CD4-positive, alpha-beta T cell treated with Interleukin-15 for 4 hours (primary cell): ENCODE measurements at places on chromosomes 16 and 17.

DNA sequence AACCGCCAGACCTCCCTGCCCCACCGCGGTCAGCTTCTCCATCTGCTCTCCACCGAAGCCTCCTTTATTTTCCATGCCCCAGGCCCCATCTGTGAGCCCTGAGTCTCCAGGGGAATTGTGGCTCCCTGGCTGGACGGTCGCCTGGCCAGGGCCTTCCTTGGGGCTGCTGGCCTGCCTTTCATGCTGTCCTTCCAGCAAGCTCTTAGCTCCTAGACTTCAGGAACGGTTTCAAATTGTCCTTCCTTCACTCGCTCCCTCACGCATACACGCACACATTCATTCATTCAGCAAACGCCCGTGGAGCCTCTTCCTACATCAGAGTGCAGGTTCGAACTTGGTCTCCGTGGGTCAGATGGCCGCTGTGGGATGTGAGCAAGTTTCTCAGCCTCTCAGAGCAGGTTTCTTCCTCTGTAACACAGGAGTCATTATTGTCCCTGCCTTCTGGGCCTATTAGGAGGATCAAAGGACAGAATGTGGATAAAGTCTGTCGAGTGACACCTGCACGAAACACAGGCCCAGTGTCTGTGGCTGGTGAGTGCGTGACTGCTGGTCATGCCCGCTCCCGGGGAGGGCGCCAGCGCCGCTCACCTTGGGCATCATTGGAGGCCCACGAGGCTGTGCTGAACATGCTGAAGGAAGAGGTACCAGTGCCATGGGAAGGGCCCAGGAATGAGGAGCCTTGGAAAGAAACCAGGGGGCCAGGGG is 18.7 kb upstream of the GSE1 start:
- no peak for DNase-seq

GRCh38 chr16:27312580-27313421 is 973 bp upstream of the IL4R start:
- DNase-seq: no peak

DNA sequence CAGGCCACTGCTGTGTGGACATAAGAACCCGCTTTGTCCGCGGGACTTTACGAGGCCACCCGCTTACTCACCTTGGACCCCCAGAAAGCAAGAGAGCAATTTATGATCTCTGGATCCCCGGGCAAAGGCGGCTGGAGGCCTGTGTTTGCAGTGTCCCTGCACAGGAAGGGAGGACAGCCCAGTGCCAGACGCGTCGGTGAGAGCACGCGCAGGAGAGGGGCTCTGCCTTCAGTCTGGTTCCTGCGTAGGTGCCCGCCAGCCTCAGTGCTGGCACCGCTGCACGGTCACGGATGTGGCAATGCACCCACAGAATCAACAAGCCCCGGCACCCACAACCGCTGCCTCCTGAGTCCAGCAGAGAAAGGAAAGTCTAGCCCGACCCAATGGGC is 248.4 kb downstream of the C16orf95 start:
- no peak for DNase-seq

GRCh38 chr16:66850115-66850815 is 6.1 kb downstream of the CA7 start:
- DNase-seq: no peak

DNA sequence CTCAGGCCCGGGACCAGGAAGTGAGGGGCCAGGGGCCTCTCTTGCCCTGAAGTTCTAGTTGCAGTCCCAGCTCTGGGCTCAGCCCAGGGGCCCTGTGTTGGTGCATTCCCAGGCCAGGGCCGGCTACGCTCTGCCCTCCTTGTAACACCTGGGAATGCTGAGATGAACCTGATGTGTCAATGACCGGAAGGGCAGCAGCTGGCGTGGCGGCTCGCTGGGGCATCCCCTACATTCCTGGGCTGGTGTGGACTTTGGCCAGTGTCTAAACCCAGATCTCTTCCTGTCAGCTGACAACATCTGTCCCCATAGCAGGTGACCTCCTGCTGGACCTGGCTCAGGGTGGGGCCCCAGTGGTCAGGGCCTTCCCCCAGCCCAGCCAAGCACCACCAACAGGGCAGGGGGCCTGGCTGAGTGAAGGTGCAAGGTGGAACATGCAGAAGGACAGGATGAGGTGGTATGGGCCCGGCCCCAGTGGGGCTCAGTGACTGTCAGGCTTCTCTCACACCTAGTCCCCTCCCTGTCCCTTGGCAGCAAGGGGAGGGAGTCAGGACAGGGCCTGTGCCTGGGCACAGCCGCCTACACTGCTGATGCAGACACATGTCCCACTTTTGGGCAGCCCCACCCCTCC is 15.9 kb downstream of the FAM83G start:
- no peak for DNase-seq

- DNase-seq: no peak
Measured at GRCh38 chr17:50205111-50205962, 3.9 kb upstream of the COL1A1 start.

- DNase-seq: no peak
Measured at GRCh38 chr17:50853015-50853615, 13.0 kb downstream of the TOB1 start.

- DNase-seq: no peak
Measured at GRCh38 chr17:9004132-9004960, 17.0 kb upstream of the NTN1 start.

GRCh38 chr17:27481327-27481726 is 25.1 kb downstream of the KSR1 start:
- peak; percentile 53 for DNase-seq

DNA sequence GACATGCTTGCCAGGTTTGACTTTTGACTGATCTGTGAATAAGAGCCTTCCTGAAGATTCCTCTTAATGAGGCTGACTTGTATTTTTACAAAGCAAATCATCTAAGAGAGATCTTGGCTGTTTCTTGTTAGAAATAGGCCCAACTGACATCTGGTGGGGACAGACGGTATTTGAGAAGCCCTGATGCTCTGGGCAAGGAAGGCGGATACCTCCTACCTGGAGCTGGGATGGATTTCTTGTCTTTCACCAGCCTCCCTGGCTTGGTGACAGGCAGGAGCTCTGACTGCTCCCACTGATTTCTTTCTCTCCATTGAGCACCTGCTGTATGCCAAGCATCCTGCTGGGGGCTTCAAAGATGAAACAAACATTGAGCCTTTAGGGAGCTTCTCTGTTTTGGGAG is 40.4 kb downstream of the AKAP1 start:
- no peak for DNase-seq

DNA sequence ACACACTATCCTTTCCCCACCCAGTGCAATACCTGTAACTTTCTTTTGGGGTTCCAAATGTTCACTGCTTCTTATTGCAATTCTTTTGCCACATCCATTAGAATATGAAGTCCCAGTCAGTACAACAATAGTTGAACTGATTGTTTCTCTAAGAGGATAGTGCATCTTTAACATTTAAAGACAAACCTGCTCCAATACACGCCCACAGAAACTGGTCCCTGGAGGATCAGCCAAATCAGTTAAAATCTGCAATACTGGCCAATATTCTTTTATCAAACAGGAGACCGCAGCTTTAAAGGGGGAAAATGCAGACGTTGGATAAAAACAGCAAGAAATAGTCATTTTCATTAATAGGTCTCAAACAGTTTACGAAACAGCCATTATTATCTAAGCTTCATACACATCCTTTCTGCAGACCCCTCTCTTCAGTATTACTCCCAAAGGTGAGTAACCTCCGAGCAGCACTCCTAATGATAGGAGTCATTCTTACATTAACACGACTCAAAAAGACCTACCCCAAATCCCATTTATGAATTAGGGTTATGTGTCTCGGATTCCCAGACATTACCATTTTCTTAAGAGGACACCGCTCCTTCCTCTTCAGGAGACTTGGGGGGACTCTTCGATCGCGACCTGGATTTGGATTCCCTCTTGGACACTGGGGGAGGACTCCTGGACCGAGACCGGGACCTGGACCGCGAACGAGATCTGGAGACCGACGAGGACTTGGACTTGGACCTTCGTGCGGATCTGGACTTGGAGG is 1.4 kb downstream of the SRSF2 start:
- DNase-seq: no peak

- no peak for DNase-seq
Measured at GRCh38 chr16:83802554-83803205, 5.1 kb upstream of the HSBP1 start.

GRCh38 chr16:48347191-48347865 is 37.9 kb downstream of the SIAH1 start:
- DNase-seq: no peak

GRCh38 chr16:8893426-8893825 is 11.3 kb downstream of the LITAFD start:
- DNase-seq: no peak

- no peak for DNase-seq
Measured at GRCh38 chr17:1160591-1161390, 19.0 kb downstream of the ABR start.

- no peak for DNase-seq
Measured at GRCh38 chr17:71535321-71535720, 585.5 kb upstream of the SOX9 start.

DNA sequence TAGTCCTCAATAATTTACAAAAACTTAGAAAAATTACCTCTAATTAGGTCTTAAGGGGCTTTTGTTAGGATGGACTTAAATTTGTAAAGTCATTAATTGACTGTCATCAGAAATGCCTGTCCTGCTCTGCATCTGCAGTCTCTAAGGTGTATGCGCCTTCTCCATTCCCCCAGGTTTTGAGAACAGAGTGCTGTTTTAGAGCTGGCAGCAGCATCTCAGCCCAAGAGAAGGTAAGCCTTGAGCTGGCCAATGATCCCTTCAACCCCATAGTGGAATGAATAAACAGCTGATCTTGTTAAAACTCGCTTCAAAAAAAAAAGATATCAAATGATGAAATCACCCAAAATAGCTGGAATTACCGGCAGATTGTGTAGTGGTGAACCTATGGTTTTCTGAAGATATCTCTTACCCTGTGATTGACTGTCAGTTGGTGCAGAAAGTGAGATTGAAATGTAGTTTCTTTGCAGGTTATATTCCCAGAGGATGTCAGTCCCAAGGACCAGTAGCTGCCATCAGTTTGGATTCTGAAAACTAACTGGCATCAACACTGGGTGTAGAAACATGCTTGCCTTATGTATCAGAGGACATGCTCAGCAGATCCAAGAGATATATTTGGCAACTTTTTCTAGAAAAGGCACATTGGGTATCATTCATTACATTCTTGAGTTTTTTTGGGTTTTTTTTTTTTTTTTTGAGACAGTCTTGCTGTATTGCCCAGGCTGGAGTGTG is 25.7 kb downstream of the TRPV2 start:
- DNase-seq: no peak

GRCh38 chr16:24253192-24253591 is 2.9 kb upstream of the CACNG3 start:
- peak; percentile 50 for DNase-seq

DNA sequence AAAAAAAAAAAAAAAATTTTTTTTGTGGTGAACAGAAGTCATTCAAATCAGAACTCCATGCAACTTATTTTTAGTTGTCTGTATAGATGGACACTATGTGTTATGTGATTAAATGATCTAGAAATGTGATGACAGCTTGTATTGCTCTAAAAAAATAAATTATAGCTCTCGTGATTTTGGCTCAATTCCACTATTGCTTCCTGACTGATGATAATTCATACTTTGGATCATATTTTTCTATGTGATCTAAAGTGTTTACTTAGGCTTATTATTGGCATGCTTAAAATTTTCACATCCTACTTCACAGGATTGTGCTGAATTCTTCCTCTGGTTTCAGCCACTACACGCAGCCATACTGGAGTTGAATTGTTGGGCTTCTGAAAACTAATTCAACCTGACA is 76.8 kb downstream of the RPGRIP1L start:
- DNase-seq: no peak

- DNase-seq: peak; percentile 63
Measured at GRCh38 chr17:74923538-74924249, 379 bp upstream of the OTOP2 start.

DNA sequence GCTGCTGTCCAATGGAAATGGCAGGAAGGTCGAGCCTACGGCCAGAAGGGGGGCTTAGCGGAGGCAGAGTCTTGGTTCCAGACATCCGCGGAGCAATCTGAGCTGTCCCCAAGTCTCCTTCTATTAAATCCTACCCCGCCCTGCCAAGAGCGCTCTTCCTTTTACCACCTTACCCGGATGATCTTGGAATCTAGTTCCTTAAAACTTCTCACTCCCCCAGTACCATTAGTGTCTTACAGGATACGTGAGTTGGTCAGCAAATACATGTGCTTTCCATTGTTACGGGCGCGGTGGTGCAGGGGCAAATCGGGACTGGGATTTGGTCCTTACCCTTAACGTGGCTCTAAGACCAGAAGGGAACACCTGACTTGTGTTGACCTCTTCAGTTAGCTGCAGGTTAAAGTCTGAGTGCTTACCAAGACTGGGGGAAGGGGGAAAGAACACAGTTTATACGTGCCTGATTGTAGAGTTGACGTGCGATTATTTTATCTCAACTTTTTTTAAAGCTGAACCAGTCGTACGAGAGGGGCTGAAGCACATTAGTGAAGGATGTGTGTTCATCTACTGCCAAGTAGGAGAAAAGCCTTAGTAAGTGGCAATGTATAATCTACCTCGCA is 495 bp downstream of the TXNDC17 start:
- no peak for DNase-seq

- no peak for DNase-seq
Measured at GRCh38 chr17:63442549-63443035, 3.5 kb downstream of the CYB561 start.

DNA sequence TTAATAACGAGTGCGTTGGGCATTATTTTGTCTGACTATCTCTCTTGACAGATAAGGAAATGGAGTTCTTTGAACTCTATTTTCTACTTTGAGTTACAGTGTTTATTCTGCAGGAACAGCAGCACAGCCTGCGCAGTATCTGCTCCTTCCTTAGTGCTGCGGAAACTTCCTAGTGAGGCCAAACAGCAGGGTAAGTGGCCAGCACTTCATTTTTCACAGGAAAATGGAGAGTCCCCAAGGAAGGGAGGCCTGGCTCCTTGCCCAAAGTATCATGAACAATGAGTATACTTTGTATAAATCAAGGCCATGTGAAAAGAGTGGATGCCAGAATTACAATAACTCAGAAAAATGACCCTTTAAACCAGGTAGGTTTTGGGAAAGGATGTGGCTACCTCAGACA is 140.6 kb downstream of the VPS53 start:
- DNase-seq: no peak

DNA sequence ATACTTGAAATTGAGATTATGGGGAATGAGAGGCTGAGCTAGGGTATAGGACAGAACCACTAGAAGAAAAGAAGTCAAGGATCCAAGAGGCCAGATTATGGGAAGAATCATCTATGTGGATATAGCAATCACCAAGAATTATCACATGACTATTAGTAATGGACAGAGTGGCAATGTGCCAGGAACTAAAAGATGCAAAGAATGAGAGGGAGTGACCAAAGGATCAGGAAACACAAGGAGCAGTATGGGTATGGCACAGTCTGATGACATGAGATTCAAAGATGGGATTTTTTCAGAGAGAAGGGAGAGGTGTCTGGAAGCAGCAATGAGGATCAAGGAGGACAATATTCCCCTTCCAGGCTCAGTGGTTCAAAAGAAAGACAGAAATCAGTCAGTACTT is 212.2 kb downstream of the AATF start:
- no peak for DNase-seq

GRCh38 chr17:73430165-73430680 is 118.4 kb upstream of the CDC42EP4 start:
- no peak for DNase-seq

- no peak for DNase-seq
Measured at GRCh38 chr16:46812781-46813540, 18.0 kb downstream of the C16orf87 start.

- DNase-seq: no peak
Measured at GRCh38 chr16:89599451-89599858, 14.0 kb upstream of the DPEP1 start.
